ENCODE measurements at places on chromosomes 7 and 10. TPM values are rescaled to one million over a fixed set of nuclear protein-coding genes. Genes with fewer than 3 reads are reported as not detected.

ASAH2 gene
- 5.9 TPM for total RNA-seq

CDHR3 gene
- total RNA-seq: 3.8 TPM

CLEC5A gene
- total RNA-seq: not detected

CYP26C1 gene
- total RNA-seq: 0.42 TPM

- DNase-seq: no peak
- no peak overlapping the region for H3K27ac ChIP-seq
- H3K27me3 ChIP-seq: no peaks in the 10 kb centered on the region
- no peak overlapping the region for H3K4me3 ChIP-seq
These were observed 68.0 kb upstream of the TNS3 start for GRCh38 chr7:47649919-47650318.

GRCh38 chr7:157278791-157279724 lies 57.7 kb upstream of the DNAJB6 start:
- H3K27ac ChIP-seq: no peak overlapping the region
- H3K4me1 ChIP-seq: no peaks in the 10 kb centered on the region
- H3K36me3 ChIP-seq: no peaks in the 10 kb centered on the region
- H3K4me3 ChIP-seq: no peak overlapping the region

DNA sequence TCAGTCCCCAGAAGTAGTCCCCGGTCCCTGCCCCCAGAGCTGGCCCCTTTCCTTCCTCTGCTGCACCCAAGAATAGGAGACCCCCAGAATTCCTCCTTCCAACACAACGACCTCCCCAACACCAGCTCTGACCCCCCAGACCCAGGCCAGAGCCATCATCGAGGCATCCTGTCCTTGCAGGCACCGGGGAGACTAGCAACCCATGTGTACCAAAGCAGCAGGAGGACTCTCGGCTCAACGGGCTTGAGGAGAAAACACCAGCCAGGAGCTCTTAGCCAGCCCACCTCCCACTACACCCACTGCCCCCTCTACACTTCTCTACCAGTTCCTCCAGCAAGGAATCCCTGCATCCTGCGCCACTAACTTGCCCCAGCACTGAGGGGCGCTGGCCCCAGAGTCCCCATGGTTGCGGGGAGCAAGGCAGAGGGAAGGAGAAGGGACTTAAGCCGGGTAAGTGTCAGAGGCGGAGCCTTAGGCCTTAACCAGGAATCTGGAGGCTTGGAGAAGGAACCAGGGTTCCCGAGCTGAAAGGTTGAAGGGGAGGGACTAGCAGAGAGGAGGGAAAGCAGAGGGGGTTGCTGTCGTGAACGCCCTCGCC lies 3.9 kb downstream of the GRID1 start:
- peaks cover 43% of the 10 kb centered on the region for H3K27me3 ChIP-seq
- no peaks in the 10 kb centered on the region for H3K4me1 ChIP-seq
- peak; percentile 68 for DNase-seq
- no peak overlapping the region for H3K27ac ChIP-seq
- H3K4me3 ChIP-seq: peak overlapping the region; percentile 60
- no peaks in the 10 kb centered on the region for H3K36me3 ChIP-seq

DNA sequence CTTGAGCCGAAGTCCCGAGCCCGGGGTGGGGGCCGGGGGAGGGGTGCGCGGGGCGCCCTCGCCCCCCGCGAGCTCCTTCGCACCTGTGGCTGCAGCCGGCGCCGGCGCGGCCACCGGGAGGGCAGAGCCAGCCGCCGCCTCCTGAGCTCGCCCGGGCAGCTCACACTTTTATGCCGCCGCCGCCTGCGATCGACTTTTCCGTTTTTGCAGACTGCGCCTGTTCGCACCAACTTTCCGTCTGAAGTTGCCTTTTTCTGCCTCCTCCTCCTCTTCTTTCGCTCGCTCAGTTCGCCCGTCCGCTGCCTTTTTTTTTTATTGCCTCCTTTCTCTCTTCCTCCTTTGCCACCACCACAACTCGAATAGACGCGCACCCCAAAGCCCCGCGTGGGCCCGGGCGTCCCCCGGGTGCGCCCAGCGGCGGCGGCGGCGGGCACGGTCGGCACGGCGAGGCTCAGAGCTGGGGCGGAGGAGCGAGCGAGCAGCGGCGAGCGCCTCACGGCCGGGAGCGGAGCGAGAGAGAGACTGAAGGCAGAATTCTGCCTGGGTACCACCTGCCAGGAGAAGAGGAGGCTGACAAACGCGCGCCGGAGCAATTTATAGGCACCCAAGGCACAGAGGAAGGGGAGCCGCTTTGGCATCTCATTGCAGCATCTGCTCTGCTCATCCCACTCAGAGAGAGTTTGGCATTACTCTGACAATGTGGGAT lies at the start of gene C1QL3:
TSS of gene C1QL3 (minus strand) at position 569 of the 706 bp plus-strand sequence. CDS start 814 bp downstream, outside the sequence.
- H3K27ac ChIP-seq: no peak within 1 kb of the TSS
- H3K4me3 ChIP-seq: peak within 1 kb of the TSS; percentile 70
- no peaks in the 10 kb centered on the region for H3K36me3 ChIP-seq
- no peaks in the 10 kb centered on the region for H3K4me1 ChIP-seq
- peaks cover 21% of the 10 kb centered on the region for H3K27me3 ChIP-seq

DNA sequence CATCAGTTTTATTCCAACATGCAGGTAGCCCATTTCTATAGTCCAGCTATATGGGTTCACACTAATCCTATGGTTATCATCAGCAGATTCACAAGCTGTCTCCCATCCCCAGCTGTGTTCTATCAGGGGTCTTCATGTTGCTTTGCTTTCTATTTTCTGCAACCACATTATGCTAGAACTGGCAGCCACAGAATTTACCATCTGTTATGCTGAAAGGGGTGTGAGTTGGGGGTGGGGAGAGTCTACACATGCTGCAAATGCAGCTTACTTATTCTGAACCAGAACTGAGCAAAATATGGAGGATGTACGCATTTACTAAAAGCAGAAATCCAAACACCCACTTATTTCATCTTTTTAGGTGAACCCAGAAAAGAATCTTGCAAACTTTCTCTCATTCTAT lies 32.9 kb downstream of the SHTN1 start:
- H3K4me1 ChIP-seq: no peaks in the 10 kb centered on the region
- no peak overlapping the region for H3K4me3 ChIP-seq
- H3K27ac ChIP-seq: no peak overlapping the region
- H3K36me3 ChIP-seq: peaks cover 13% of the 10 kb centered on the region

DNA sequence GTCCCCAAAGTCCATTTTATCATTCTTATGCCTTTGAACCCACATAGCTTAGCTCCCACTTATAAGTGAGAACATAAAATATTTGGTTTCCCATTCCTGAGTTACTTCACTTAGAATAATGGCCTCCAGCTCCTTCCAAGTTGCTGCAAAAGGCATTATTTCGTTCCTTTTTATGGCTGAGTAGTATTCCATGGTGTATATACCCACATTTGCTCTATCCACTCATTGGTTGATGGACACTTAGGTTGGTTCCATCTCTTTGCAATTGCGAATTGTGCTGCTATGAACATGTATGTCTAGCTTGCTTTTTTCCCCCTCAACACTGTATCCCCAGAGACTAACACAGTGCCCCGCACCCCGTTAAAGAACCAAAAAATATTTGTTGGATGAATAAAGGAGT lies 670 bp upstream of the CAPZA2 start:
- H3K4me1 ChIP-seq: peaks cover 2% of the 10 kb centered on the region
- no peaks in the 10 kb centered on the region for H3K27me3 ChIP-seq
- H3K36me3 ChIP-seq: peaks cover 4% of the 10 kb centered on the region
- H3K27ac ChIP-seq: no peak overlapping the region

- no peaks in the 10 kb centered on the region for H3K27me3 ChIP-seq
- DNase-seq: no peak
- no peak overlapping the region for H3K27ac ChIP-seq
These were observed 127.7 kb downstream of the ADCY1 start for GRCh38 chr7:45701701-45702510.

GRCh38 chr7:35971133-35971891 lies 170.5 kb downstream of the SEPTIN7 start:
- H3K4me1 ChIP-seq: no peaks in the 10 kb centered on the region
- H3K27me3 ChIP-seq: no peaks in the 10 kb centered on the region
- peaks cover 5% of the 10 kb centered on the region for H3K36me3 ChIP-seq
- H3K27ac ChIP-seq: no peak overlapping the region
- no peak for DNase-seq

All from H9 (cell line).